ENCODE measurements at places on chromosomes 11 and 22.

DNA sequence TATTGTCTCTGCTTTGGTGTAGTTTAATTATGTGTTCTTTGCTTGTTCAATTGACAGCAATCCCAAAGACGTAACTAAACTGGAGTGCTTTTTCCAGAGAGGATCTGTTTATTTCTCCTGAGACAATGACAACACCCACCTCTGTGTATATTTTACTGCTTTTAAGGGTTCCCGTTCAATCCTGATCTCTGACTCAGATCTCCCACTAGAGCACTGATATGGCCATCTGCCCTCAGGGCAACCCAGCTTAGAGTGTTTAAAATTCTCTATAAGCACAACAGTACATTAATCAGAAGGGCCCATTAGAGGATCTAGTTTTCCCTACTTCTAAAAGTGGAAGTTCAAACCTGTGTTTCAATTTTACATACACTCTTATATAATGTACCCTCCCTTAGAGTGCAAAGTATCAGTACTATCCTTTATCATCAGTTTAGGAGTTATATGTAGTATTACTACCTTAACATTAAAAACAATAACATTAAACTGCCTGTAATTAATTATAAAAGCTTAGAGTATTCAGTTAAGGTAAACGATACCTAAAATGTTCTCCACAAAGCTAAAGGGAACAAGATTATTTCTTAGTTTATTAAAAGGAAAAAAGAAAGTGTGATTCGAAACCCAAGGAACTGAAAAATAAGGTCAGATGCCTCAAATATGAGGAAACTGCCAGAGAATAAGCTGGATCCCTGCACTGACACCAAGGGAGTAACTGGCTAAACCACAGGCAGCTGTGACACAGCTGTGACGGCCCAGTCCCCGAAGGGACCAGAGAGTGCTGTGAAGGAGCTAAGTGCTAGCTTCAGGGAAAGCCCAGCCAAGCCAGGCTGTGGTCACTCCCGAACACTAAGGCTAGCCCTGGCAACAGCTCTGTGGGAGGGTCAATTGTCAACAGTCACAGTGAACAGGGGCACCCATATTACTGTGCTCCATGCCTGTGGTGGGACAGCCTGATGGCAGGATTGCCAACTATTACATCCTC lies 15.2 kb downstream of the UFD1 start:
- DNase-seq = no peak

- DNase-seq = no peak
Measured at GRCh38 chr11:84817998-84818397, 809.1 kb downstream of the DLG2 start.

DNA sequence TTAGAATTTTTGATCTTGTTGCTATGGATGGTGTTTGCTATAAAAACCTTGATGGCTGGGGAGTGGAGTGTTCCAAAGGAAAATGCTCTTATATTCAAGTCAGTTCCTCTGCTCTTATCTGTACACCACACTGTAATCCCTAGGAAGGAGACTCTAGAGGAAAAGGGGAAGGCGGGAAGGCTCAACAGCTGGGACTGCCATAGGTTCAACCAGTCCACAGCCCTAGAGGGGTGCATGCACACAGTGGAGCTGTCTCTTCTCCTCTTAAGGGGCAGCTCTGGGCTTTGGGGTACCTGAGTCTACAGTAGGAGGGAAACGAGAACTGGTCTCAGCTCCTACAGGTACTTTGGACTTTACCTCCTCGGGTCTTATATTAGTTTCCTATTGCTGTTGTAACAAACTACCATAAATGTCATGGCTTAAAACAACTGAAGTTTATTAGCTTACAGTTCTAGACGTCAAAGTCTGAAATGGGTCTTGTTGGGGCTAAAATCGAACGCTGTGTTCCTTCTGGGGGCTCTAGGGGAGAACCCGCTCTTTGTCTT lies 77.2 kb upstream of the ZBED5 start:
- DNase-seq = no peak

- DNase-seq = no peak
Measured at GRCh38 chr11:1564535-1565172, 7.4 kb downstream of the DUSP8 start.

DNA sequence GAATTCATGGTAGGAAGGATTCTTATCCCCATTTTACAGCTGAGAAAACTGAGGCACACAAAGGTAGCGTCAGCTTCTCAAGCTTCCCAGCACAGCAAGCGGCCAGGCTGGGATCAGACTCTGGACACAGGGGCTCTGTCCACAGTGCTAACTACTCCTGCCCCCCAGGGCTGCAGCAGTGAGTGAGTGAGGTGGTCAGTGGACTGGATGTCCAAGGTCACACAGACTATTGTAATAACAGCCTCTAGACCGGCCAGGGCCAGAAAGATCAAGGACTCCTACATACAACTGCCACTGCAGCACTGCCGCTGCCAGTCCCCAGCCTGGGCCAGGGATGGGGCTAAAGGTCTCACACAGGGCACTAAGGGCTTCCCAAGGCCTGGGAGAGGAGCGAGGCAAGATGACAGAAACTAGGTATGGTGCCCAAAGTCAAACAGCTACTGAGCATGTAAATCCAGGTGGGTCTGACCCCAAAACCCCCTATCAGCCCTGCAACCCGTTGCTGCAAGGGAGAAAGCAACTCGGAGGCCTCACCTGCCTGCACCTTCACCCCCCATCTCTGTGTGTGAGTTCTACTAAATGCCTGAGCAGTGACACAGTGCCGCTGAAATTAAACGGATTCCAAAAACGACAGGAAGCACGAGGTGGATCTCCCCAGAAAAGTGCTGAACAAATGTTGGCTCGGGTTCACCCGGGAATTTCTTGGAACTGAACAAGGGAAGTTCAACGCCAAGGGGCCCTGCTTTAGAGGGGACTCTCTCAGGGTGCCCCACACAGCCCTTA lies 161.8 kb upstream of the GRK3 start:
- DNase-seq = no peak

GRCh38 chr22:47290706-47291430 lies 528.4 kb downstream of the TBC1D22A start:
- no peak for DNase-seq

DNA sequence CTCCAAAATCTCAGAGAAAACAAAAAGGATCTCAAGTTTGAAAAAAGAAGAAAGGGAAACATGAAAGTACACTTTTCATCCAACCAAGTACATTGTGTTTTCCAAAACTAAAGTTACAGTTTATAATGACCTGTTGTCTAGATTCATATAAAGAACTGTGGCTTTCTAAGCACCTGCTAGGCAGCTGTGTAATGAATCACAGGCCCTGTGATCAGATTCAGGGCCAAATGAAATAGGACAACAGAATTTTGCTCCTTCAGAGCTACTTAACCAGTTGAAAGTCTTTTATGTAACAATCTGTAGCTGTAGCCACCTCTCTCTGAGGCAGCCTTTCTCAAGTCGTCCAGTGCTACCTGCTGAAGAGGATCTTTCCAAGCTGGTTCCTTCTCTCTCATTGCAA lies 960.0 kb upstream of the RAG2 start:
- no peak for DNase-seq

GRCh38 chr11:68016904-68017817 lies 7.0 kb downstream of the ALDH3B1 start:
- no peak for DNase-seq

- DNase-seq = no peak
Measured at GRCh38 chr11:102637731-102638130, 12.6 kb upstream of the MMP20 start.

GRCh38 chr11:72573072-72573854 lies 101.0 kb downstream of the PDE2A start:
- no peak for DNase-seq

GRCh38 chr22:30868663-30869385 lies 99.8 kb downstream of the MORC2 start:
- no peak for DNase-seq

DNA sequence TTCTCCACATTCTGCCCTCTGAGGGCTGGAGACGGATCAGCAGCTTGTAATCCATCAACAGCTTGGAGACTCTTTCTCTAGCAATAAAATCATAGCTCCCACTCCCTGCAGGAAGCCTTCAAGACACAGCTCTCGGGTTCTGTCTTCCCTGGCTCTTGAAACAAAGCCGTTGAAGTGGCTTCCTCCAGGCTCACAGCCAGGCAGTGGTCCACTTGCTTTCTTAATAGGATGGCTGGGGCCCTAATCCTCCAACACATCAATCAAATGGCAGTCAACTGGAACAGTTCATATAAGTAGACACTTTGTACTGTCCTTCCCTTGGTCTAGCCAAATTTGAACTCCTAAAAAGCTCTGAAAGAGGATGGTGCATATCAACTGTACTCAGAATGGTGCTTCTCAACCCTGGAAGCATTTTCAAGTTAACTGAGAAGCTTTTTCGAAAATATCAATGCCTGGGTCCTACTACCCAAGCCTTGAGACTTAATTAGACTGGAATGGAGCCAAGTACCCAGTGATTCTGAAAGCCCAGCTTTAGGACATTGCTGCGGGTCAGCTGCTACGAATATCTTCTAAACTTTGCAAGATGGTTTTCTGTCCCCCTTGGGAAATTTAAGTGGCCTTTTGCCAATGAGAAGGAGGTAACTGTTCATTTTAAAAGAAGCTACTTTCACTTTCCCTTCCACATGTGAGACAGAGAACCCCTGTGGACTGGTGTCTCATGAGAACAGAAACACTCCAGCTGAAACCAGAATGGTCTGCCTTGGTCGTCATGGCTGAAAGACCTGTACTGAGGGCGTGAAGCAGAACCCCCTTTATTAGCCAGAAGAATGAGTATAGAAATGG lies 74.7 kb downstream of the SC5D start:
- peak; percentile 4 for DNase-seq
